ENCODE measurements at places on chromosomes 3 and 15.

DNA sequence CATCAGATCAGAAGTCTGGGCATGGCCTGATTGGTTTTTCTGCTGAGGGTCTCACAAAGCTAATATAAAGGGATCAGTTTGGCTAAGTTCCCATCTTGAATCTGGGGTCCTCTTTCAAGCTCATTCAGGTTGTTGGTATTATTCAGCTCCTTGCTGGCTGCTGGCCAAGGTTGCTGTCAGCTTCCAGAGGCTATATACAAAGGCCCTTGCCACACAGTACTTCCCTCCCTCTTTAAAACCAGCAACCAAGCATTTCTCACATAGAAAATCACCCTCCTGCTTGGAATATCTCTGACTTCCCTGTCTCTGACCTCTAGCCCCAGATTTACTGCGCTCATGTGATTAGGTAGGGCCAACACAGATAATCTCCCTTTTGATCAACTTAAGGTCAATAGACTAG is 442.9 kb downstream of the ERC2 start:
- DNase-seq = no peak

DNA sequence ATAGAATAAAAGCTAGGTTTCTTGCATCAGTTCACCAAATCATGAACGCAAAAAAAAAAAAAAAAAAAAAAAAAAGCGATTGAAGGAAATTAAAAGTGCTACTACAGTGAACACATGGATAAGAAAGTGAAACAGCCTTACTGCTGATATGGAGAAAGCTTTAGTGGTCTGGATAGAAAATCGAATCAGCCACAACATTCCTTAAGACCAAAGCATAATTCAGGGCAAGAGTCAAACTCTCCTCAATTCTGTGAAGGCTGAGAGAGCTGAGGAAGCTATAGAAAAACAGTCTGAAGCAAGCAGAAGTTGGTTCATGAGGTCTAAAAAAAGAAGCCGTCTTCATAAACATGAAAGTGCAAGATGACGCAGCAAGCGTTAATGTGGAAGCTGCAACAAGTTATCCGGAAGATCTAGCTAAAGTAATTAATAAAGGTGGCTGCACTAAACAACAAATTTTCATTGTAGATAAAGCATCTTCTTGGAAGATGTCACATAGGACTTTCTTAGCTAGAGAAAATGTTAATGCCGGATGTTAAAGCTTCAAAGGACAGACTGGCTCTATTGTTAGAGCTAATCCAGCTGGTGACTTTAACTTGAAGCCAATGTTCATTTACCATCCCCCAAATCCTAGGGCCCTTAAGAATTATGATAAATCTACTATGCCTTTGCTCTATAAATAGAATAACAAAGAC is 19.2 kb downstream of the P3H2 start:
- DNase-seq = no peak

DNA sequence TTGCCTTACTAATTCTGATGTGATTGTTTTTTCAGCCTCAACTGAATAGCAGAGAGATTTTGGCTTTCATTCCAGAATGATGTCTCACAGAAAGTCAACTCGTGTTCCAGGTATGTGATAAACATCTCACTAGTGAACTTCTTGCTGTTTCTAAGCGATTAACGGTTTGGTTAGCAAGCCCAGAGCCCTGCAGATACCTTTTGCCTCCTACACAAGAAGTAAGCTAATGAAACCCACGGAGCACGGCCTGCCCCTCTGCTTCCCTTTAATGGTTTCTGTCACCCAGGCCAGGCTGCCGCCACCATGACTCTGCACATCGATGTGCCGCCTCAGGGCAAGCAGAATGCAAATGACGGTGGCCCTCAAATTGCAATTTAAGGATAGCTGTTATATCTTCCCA is 155.9 kb upstream of the ICE2 start:
- peak; percentile 18 for DNase-seq

DNA sequence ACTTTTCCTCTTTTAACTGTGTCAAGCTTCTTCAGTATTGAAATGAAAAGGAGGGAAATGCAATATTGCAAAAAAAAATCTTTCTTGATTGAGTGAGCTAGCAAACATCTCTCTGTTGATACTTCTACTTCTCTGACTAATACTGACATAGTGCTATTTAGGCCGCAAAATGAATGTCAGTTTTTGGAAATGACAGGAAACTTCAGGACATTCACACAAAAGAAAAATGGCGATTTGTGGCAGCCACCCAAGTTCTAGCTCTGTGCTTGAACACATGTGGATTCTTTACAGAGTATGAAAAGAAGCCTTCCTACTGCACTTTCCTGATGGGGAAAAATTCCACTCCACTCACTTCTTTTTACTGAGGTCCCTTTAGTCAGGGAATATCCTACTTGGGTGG is 486.8 kb upstream of the ALCAM start:
- DNase-seq = no peak

DNA sequence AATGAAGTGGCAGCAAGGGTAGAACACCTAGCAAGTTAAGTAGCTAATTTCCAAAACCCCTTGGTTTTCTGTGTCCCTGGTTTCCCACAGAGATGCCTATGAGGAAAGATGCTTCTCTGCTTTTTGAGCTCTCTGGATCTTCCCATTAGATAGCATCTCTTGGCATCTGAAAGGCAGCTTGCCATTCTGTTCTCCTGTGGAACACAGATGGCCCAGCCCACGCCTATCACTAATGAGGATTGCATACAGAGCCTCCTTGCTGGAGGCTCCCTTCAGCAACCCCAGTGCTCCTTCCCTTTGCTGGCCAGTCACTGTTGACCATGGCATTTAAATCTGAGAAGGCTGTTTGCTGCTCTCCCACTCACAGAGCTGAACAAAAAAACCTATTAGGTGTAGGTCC is 34.4 kb upstream of the ETV5 start:
- DNase-seq = no peak

DNA sequence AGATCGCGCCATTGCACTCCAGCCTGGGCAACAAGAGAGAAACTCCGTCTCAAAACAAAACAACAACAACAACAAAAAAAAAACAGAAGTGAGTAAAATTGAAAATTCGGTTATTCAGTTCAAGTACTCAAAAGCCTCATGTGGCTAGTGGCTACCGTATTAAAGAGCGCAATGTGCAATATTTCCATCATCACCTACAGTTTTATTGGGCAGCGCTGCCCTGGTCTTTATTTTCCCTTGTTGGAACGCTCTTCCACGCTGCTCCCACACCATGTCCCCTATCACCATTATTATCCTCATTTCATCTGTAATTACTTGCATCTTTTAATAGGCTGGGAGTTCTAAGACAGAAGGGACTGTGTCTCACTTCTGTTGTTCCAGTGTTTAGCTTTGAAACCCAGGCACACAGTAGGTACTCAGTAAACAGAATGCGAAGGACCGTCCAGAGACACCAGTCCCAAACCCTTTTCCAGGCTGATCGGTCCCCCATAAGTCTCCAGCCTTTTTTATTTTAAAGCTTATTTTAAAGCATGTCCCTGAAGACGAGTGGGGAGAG is 423 bp upstream of the HACD3 start:
- DNase-seq = no peak

GRCh38 chr3:149004622-149005021 is 13.3 kb downstream of the GYG1 start:
- DNase-seq = no peak

GRCh38 chr15:64847016-64847415 is 5.3 kb downstream of the PLEKHO2 start:
- DNase-seq = no peak
